GM18507 (cell line): ENCODE measurements at places on chromosomes 2 and 18.
A peak's percentile ranks its signal among the peaks of the same experiment; 100 is the strongest.

GRCh38 chr18:28267878-28268625 is 91.1 kb upstream of the CDH2 start:
- DNase-seq, result no peak

- DNase-seq, result no peak
Measured at GRCh38 chr2:223956300-223956699, 963 bp upstream of the MRPL44 start.

GRCh38 chr2:64929333-64929732 is 59.9 kb upstream of the SLC1A4 start:
- DNase-seq, result no peak

DNA sequence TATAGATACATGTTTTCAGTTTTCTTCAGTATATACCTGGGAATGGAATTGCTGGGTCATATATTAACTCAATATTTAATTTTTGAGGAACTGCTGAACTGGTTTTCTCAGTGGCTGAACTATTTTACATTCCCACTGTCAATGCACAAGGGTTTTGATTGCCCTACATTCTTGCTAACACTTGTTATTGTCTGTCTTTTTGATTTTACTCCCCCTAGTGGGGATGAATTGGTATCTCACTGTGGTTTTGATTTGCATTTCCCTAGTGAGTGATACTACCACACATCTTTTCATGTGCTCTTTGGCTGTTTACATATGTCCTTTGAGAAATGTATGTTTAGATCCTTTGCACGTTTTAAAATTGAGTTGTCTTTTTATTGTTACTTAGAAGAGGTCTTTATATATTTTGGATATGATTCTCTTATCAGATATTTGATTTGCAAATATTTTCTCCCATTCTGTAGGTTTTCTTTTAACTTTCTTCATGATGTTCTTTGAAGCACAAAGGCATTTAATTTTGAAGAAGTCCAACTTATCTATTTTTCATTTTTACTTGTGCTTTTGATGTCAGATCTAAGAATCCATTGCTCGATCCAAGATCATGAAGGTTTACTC is 36.2 kb downstream of the ASB1 start:
- peak; percentile 33 for DNase-seq

DNA sequence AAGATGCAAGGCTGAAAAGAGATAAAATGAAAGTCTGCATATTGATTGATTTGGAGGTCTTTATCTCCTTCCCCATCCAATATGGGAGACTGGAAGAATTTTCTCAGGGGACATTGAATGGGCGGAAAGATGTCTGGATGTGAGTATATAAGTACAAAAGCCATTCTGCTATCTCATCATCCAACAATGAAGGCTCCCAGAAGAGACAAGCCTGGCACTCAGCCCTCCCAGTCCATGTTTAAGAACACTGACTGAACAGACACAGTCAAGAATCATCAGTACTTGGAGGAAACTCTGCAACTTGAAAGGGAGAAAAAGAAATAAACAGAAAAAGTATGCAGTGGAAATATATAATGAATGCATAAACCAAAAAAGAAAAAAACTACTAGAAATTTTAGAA is 80.9 kb downstream of the PTRHD1 start:
- DNase-seq, result no peak

- no peak for DNase-seq
Measured at GRCh38 chr2:131425231-131425941, 50.5 kb upstream of the TUBA3D start.
